Activated T-helper 1 cell treated with anti-CD3 and anti-CD28 coated beads, Interleukin-2, amount 50 U/mL, for 16 hours (primary cell): ENCODE measurements at places on chromosomes 13 and 19.

- DNase-seq, result no peak
Measured at GRCh38 chr19:9782338-9782737, 13.8 kb upstream of the ZNF846 start.

GRCh38 chr13:19154843-19155242 is 26.8 kb downstream of the TUBA3C start:
- no peak for DNase-seq

- no peak for DNase-seq
Measured at GRCh38 chr19:16676101-16676798, 15.3 kb downstream of the TMEM38A start.

GRCh38 chr13:101003566-101003965 is 329.0 kb upstream of the TMTC4 start:
- no peak for DNase-seq

GRCh38 chr13:34076319-34076718 is 258.4 kb downstream of the RFC3 start:
- no peak for DNase-seq

- no peak for DNase-seq
Measured at GRCh38 chr19:14437578-14438140, 4.6 kb downstream of the PKN1 start.

- DNase-seq, result no peak
Measured at GRCh38 chr19:37313335-37313627, 57.6 kb upstream of the ZNF527 start.

DNA sequence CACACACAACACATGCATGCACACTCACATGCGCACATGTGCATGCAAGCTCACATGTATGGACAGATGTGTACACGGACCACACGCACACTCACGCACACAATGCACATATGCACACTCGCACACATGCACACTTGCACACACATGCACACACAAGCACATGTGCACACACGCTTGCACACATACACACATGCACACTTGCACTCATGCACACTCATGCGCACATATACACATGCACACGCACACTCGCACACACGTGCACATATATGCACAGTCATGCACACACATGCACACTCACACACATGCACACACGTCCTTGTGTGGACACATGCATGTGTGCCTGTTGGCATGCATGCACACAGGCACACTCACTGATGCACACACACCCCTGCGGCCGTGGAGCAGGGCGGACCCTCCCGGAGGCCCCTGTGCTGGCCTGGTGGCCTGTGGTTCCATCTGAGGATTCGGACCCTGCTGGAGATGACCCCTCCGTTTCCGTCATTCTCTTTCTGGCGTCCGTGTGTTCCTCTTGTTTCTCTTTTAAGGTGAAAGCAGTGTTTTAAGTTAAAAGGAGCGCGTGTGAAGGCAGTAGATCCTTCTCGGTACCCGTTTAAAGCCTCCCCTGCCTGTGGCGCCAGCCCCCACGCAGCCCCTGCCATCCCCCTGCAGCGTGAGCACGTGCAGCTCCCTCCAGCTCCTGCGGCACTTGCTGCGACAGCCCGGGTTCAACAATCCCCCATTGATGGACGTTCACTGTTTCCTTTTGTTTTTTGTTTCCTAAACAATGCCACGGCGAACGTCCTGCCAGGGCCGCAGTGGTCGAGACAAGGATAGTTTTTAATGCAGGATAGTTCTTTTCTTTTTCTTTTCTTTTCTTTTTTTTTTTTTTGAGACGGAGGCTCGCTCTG is 5.6 kb downstream of the NDUFS7 start:
- no peak for DNase-seq
